Activated naive CD8-positive, alpha-beta T cell treated with anti-CD3 and anti-CD28 coated beads, Interleukin-2, amount 50 U/mL, for 24 hours (primary cell): ENCODE measurements at places on chromosomes 3 and 15.

- no peak overlapping the region for H3K27ac ChIP-seq
- no peak overlapping the region for H3K4me3 ChIP-seq
- DNase-seq: no peak
- H3K4me1 ChIP-seq: no peaks in the 10 kb centered on the region
- no peaks in the 10 kb centered on the region for H3K36me3 ChIP-seq
Observed at GRCh38 chr15:73889053-73889761, 15.8 kb downstream of the TBC1D21 start.

DNA sequence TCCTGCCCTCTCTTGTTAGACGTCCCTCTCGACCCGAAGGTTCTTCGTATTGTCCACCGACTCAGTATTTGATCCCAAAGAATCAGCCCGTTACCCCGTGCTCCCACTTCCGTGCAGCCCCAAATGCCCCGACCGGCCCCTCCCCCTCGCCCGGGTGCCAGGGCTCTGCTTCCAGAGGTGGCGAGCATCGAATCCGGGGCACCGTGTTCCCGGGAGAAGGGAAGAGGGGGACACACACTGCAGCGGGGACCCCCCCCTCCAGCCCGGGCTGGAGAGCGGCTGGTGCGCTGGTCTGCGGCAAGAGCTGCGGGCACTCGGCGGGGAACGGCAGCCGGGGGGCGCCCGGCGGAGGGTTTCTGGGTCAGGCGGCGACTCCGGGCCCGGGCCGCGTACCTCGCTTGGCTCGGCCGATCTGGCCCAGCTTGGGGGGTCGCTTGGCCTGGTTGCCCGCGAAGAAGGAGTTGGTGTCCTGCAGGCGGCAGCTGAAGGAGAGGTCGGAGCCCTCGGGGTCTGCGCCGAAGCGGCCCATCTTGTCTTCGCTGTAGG is 556 bp downstream of the CAMK2N2 start:
- peaks cover 20% of the 10 kb centered on the region for H3K4me1 ChIP-seq

DNA sequence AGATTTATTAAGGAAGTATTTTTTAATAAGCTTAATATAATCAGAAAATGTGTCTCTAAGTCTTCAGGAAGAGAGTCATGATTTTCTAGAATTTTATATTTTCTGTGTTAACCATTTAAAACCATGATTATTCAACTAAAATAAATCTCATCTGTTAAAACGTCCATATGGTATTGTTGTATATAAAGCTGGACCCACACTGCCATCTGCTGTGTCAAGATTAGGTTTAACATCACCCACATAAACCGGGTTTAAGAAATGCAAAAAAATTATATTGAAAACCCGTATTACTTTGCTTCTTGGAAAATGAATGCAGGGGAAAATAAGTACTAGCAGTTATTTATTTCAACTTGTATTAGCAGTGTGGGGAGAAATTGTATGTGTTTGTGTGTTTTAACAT is 9.5 kb upstream of the CCDC66 start:
- H3K4me1 ChIP-seq: no peaks in the 10 kb centered on the region
- H3K4me3 ChIP-seq: no peak overlapping the region
- H3K36me3 ChIP-seq: peaks cover 2% of the 10 kb centered on the region

GRCh38 chr3:100317912-100318311 is 16.6 kb upstream of the NIT2 start:
- H3K4me3 ChIP-seq: no peak overlapping the region
- H3K27ac ChIP-seq: no peak overlapping the region
- H3K36me3 ChIP-seq: peaks cover 5% of the 10 kb centered on the region
- no peak for DNase-seq

DNA sequence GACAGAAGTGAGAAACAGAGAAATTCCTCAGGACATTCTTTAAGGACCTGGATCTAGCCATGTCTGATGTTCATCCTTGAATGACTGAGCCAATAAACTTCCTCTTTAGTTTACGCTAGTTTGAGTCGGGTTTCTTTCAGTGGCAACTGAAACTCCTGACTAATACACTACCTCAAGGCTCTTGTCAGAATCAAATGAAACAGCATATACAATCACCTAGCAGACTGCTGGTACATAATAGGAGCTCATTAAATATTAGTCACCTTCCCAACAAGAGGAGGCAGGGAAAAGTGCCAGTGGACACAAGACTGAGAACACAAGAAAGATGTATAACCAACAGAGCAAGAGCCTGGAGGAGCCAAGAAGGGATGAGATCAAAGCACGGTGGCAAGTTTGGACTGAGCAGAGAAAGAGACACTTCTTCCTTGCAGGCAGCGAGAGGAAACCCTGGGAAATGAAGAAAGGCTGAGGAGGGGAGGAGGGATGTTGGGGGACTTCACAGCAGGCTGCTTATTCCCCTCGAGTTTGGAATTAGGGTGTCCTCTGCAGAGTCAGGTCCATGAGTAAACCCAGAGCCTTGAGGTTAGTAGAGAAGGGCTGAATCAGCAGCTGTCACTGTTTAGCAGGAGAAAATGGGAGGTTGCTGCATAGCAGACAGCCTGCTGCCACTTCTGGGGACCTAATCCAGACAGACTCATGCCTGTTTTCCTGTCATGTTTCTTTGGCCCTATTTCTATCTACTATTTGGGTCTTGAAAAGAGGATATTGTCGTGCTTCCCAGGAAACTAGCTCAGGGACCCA is 73.3 kb downstream of the MRPL46 start:
- H3K4me3 ChIP-seq: no peak overlapping the region
- H3K4me1 ChIP-seq: no peaks in the 10 kb centered on the region
- H3K36me3 ChIP-seq: no peaks in the 10 kb centered on the region
- no peak overlapping the region for H3K27ac ChIP-seq
- DNase-seq: no peak

- H3K4me1 ChIP-seq: peaks cover 4% of the 10 kb centered on the region
- peaks cover 24% of the 10 kb centered on the region for H3K27me3 ChIP-seq
- H3K4me3 ChIP-seq: no peak overlapping the region
- H3K27ac ChIP-seq: no peak overlapping the region
- DNase-seq: no peak
Observed at GRCh38 chr3:57173687-57174086, 8.5 kb upstream of the IL17RD start.

DNA sequence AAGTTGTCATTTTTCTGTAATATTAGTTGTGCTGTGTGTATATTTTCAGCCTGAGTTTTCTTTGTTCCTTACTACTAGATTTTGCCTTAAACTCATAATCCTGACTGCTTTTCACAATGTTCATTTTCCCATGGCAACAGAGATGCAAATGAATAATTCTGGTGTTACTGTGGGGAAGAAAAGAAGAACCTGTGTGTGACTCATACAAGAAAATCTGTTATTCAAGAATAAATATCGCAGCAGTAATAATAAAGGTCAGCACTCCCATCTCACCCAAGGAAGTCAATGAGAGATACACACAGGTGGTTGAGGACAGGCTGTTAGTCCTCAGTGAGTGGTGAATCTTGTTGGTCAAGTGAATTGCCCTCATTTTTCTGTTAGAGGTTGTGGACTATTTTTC is 656.6 kb upstream of the NAALADL2 start:
- H3K36me3 ChIP-seq: no peaks in the 10 kb centered on the region
- H3K27me3 ChIP-seq: no peaks in the 10 kb centered on the region
- no peaks in the 10 kb centered on the region for H3K4me1 ChIP-seq

DNA sequence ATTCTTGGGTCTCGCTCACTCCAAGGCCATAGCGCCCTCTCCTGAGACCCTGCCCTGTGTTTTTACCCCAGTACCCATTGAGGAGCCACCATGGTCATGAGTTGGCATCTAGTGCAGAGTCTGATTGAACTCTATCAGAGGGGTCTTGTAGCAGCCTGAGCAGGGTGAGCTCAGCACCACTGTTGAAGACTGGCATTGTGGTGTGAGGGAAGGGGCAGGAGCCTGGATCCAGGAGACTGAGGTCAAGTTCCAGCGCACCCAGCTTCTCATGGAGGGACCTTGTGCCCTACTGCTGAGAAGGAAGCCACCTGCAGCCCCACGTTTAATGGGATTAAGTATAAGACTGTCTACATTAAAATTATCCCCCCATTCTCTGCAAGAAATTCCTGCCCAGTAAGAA is 65.8 kb upstream of the LARS2 start:
- no peak overlapping the region for H3K27ac ChIP-seq
- peaks cover 15% of the 10 kb centered on the region for H3K27me3 ChIP-seq
- no peak overlapping the region for H3K4me3 ChIP-seq
- peaks cover 2% of the 10 kb centered on the region for H3K4me1 ChIP-seq
- no peak for DNase-seq

DNA sequence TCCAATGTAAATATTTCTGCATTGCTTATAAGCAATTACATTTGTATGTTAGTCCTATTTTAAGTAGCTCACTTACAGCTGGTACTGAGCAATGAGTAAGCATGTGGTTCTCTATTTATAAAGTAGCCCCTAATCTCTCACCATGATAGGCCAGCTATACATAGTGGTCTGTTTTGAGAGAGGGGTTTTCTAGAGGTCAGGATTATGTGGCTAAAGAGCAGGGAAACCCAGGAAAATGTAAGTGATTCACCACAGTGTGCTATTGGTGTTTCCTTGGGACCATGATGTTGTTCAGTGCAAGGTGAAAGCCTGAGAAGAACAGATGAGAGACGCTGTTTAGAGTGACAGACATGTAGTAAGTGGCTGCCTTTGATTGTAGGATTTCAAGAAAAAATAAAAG is 26.4 kb downstream of the RBMS3 start:
- H3K4me1 ChIP-seq: no peaks in the 10 kb centered on the region
- no peaks in the 10 kb centered on the region for H3K36me3 ChIP-seq
- H3K27ac ChIP-seq: no peak overlapping the region
- H3K27me3 ChIP-seq: no peaks in the 10 kb centered on the region

DNA sequence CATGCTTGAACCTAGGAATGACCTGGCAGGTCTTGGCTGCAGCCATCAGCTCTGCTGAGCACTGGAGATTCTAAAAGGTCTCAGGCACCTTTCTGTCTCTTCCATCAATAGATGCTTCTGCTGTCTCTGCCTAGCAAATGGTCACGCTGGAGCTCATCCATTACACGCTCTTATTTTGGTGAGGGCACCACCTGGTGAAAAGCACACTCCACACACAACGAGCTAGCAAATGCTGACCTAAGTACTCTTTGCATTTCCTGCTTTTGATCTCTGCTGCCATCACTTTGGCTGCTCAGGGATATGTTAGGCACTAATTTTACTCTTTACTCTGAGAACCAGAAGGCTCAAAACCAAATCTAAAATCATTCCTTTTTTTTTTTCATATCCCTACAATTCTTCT is 91.3 kb downstream of the RAB11A start:
- no peak overlapping the region for H3K27ac ChIP-seq
- no peak for DNase-seq
- no peaks in the 10 kb centered on the region for H3K4me1 ChIP-seq
- no peak overlapping the region for H3K4me3 ChIP-seq

DNA sequence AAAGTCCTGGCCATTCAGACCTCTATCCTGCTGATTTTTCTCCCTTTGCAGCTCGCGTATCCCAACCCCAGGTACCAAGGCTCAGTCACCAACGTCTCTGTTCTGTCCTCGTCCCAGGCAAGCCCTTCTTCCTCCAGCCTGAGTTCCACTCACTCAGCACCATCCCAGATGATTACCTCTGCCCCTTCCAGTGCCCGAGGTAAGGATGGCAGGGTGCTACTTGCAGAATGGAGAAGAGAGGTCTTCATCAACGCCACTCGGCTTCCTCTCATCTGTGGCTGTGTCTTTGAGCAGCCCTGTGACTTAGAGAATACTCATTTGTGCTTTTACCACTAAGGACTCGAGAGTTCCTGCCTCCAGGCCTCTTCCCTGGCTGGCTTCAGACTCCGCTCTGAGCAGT is 22.6 kb upstream of the MANF start:
- no peaks in the 10 kb centered on the region for H3K4me1 ChIP-seq
- DNase-seq: no peak
- no peak overlapping the region for H3K4me3 ChIP-seq
- H3K27me3 ChIP-seq: no peaks in the 10 kb centered on the region
- H3K27ac ChIP-seq: no peak overlapping the region

DNA sequence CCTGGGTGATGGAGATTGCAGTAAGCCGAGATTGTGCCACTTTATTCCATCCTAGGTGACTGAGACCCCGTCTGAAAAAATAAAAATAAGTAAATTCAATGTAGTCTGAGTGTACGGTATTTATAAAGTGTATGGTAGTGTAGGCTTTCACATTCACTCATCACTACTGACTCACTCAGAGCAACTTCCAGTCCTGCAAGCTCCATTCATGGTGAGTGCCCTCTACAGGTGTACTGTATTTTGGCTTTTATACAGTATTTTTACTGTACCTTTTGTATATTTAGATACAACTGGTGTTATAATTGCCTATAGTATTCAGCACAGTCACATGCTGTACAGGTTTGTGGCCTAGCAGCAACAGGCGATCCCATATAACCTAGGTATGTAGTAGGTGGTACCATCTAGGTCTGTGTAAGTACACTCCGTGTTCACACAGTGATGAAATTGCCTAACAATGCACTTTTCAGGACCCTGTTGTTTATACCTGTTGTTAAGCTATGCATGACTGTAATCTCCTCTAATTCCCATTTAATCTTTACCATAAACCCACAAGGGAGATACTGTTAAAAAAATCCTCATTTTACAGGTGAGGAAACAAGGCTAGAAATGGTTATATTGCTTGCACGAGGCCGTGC is 19.3 kb downstream of the CACNA1D start:
- no peak overlapping the region for H3K27ac ChIP-seq
- DNase-seq: no peak
- no peaks in the 10 kb centered on the region for H3K36me3 ChIP-seq
- no peaks in the 10 kb centered on the region for H3K4me1 ChIP-seq
- H3K4me3 ChIP-seq: no peak overlapping the region
- peaks cover 20% of the 10 kb centered on the region for H3K27me3 ChIP-seq

DNA sequence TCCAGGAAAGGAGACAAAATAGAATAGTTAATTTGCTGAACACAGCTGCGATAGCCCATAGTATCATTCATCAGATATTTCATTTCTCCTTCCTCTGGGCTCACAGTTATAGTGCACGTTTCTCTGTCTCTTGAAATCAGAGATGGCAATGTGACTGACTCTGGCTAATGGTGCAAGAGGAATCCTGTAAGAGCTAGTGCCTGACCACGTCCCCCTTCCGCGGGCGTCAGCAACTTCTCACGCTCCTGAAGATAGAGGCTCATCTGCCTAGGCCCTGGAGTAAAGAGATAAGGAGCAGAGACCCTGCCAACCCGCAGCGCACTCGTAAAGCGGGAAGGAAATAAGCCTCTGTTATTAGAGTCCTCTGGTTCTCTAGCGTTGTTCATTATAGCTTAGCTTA is 391.8 kb downstream of the VPS13C start:
- H3K36me3 ChIP-seq: no peaks in the 10 kb centered on the region
- no peak overlapping the region for H3K27ac ChIP-seq
- DNase-seq: no peak
- H3K27me3 ChIP-seq: peaks cover 25% of the 10 kb centered on the region

DNA sequence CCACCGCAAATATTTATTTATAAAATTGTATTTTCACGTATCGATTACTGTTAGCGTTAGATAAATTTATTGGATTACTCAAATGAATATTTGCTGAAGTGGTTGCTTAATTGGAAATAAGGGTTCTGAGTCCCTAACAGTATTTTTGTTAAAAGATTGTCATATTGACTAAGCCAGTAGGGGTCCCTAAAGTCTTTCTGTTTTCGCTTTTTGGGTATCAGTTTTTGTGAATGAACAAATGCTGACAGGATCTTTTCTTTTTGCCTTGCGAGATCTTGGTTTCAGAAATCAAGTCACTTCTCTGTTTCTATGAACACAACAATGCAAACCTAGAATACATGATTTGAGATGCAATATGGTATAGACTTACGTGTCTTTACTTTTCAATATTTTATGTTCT is 7.1 kb downstream of the RAD51 start:
- H3K27ac ChIP-seq: no peak overlapping the region
- peaks cover 56% of the 10 kb centered on the region for H3K36me3 ChIP-seq
- peaks cover 16% of the 10 kb centered on the region for H3K4me1 ChIP-seq
